ENCODE measurements at places on chromosomes 5 and 9. TPM values are rescaled to one million over a fixed set of nuclear protein-coding genes. Genes with fewer than 3 reads are reported as not detected.

The TMEM215 gene
- not detected for total RNA-seq

DNA sequence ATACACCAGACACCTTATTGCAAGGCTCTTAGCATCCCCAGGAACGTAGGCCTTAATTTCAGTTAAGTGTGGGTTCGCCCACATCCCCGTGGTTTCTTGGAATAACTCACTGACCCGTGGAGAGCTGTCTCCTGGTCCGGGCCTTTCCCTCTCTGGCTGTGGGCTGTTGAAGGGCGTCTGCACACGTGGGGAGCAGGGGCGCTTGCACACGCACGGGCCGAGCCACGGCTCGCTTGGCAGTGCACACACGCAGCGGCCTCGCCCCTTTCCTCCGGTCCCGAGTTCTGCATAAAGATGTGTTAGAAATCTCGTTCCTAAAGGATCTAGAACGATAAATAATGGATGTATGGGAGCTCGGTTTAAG is 141.9 kb downstream of the PBX3 start:
- peak; percentile 64 for DNase-seq

DNA sequence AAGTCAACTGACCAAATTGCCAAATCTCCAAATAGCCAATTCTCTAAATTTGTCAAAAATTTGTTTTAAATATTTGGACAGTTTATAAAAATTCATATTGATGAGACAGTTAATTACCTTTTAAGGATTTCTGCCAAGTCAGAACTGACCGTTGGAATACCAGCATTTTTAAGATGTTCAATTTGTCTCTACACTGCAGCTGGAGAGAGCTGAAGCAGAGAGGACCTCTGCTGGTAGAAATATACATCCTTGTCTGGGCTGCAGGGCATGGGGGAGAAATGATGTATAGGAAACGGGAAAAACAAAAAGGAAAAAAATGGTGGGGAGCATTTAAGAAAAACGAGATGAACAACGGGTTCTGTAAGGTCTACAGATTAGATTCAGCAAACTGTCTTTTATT is 16.8 kb downstream of the NR6A1 start:
- no peak for DNase-seq

DNA sequence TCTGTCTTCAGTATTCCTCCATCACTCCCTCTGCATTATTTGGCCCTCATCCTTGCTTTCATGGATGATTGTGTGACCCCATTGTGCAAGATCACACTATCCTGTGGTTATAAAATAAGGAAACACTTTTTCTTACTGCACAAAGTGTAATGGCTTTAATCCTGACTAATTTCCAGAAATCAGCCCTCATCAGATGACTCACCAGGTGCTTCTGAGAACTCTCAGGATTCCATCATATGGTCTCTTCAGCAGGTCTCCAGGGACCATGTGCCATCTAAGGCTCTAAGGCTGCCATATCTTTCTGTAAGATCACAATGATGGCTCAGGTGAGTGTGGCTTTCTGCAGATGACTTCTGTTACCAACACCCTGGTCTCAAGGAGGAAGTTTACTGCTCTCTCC is 27.3 kb upstream of the FER start:
- no peak for DNase-seq

Measured in left ventricle myocardium superior (tissue), 1 donor.